ENCODE measurements at places on chromosomes 3 and 15.

DNA sequence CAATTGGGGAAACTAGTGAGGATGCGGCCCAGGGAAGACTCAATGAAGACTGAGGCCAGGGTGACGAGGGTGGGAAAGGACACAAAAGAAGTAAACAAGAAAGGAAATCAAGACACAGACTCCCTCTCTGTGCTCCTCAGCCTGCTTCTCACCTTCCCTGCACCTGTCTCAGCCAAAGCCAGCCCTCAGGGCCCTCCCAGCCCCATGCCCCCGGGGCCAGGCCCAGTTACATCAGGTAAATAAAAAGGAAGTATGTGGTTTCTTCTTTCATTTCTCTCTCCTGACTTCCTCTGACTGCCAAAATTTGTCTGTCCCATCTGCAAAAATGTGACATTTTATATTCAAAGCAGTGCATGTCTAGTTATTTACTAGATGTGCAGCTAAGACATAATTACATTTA is 328.0 kb downstream of the UACA start:
- DNase-seq: no peak

- DNase-seq: no peak
Observed at GRCh38 chr3:191982481-191982880, 521.5 kb downstream of the PYDC2 start.

DNA sequence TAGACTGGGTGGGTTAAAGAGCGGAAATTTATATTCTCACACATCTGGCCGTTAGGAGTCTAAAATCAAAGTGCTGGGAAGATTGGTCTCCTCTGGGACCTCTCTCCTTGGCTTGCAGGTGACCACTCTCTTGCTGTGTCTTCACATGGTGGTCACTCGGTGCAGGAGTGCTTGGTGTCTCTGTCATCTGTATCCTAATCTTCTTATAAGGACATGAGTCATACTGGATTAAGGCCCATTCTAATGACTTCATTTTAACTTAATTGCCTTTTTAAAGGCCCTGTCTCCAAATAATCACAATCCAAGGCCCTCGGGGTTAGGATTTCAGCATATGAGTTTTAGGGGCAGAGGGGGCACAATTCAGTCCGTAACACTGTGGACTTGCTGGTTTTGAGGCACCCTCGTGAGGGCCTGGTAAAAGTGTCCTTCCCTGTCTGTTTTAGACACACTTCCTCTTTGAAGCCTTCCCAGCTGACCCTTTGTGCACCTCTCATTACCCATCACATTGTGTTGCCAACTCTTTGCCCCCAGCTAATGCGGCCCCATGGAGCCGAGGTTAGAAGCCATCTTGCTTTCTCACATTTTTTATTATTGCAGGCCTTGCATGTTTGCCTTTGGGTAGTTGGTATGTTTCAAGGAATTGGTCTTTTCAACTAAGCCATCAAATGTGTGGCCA is 3.2 kb downstream of the XYLB start:
- no peak for DNase-seq

DNA sequence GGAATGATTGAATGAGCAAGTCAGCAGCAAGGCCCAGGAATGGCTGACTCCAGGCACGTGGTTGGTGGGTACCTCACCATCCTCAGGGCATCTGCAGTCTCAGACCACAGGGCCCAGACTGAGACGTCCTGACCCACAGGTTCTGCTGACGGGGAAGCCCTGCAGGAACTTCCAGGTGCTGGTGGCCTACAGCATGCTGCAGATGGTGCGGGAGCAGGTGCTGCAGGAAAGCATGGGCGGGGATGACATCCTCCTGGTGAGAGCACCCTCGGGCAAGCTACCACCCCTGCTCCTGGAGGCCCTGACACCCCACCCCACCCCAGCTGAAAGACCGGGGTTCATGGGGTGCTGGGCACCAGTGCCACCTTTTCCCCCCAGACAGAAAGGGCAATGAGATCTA is 14.1 kb downstream of the TBC1D21 start:
- no peak for DNase-seq

GRCh38 chr3:175606650-175607318 is 747.6 kb downstream of the NAALADL2 start:
- DNase-seq: no peak

- DNase-seq: no peak
Observed at GRCh38 chr3:60703956-60704736, 547.1 kb downstream of the FHIT start.

GRCh38 chr3:2540115-2540514 is 441.4 kb downstream of the CNTN4 start:
- DNase-seq: no peak

- no peak for DNase-seq
Observed at GRCh38 chr3:132726341-132726823, 4.2 kb upstream of the NPHP3 start.

DNA sequence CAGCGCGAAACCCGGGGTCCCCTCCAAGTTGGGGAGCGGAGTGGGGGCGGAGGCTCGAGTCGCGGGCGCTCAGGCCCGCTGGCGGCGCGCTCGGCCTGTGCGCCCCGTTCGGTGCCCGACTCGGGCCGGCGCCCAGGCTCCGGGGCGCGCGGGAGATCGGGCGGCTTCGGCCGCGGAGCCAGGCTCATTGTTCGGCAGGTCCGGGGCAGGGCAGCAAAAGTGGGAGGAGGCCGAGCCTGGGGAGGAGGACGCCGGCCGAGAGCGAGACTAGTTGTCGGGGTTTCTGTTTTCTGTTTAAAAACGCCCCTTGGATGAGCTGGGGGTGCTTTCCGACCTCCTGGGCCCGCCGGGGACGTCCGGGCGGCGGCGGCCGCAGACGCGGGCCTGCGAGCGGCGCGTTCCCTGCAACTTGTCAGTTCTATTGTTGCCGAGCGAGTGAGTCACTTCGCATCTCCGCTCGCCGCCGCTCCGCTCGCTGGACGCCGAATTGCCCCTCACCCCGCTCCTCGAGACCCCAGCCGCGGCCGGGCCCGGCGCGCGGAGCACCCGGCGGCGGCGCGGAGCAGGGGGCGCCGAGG is 676 bp downstream of the TCF12 start:
- peak; percentile 14 for DNase-seq

- no peak for DNase-seq
Observed at GRCh38 chr3:144317961-144318360, 346.3 kb downstream of the DIPK2A start.

DNA sequence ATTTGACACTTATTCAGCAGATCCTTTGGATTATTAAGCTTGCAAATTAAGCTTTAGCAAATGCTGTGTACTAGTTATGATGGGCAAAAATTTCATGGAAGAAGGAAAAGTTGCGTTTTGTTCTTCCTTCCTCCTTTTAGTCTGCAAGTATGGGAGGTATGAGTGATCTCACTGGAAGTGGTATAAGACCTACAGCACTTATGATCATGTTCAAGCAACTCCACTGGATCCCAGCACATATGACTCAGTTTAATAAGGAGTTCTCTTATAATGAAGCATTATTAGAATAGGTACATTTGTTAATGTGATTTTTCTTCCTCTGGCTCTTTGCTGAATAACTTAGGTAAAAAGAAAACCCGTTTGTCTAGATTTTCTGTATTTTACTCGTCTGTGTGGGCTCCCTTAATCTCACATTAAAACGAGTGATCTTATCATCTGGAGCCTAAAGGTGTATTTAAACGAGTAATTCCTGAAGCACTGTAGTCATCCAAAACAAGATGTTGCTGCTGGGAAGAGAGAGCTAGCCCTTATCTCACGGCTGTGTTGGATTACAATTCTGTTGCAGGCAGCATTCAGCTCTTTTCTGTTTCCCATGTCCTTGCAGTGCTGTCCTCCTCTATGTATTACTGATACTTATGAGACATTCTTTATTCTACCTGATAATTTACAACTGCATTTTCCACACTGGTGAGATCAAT is 264.9 kb downstream of the GBE1 start:
- no peak for DNase-seq

DNA sequence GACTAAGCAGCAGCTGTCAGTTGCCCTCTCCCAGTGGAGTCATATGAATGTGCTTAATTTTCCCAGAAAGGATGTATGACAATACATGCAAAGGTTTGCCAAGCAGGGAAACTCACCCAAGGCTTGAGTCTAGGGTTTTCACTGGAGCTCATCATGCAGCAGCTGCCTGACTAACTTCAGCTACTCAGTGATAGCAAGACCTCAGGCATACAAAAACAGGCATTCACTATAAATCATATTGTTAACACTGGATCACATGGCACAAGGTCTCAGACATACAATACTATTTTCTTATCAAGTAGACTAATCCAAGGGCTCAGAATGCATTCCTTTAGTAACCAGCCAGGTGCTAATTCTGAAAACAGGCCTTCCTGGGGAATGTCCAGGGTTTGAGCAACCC is 85.0 kb upstream of the STAC start:
- DNase-seq: no peak

GRCh38 chr15:59401824-59402569 is 29.3 kb upstream of the MYO1E start:
- DNase-seq: no peak

DNA sequence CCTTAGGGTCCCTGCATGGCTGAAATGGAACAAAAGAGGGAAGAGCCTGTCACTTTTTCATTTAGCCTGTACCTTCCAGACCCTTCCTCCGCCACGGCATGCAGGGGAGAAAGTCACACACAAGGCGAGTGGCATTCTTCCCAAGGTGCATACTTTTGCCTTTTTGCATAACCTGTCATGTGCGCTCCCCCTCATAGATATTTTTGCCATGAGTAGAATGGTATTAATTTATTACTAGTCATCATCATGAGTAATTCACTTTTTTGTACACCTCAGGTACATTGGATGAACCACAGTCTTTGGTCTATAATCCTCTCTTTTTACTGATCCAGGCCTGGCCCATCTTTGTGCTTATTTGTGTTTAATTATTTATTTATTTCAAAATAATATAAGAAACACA is 8.9 kb upstream of the BUB1B start:
- DNase-seq: no peak

GRCh38 chr3:39361252-39361927 is 21.8 kb upstream of the SLC25A38 start:
- peak; percentile 41 for DNase-seq

GRCh38 chr3:69869643-69870042 is 129.9 kb upstream of the SAMMSON start:
- DNase-seq: no peak

- no peak for DNase-seq
Observed at GRCh38 chr3:25381083-25381482, 47.0 kb upstream of the RARB start.

GRCh38 chr3:71398157-71398836 is 185.2 kb downstream of the FOXP1 start:
- DNase-seq: no peak

DNA sequence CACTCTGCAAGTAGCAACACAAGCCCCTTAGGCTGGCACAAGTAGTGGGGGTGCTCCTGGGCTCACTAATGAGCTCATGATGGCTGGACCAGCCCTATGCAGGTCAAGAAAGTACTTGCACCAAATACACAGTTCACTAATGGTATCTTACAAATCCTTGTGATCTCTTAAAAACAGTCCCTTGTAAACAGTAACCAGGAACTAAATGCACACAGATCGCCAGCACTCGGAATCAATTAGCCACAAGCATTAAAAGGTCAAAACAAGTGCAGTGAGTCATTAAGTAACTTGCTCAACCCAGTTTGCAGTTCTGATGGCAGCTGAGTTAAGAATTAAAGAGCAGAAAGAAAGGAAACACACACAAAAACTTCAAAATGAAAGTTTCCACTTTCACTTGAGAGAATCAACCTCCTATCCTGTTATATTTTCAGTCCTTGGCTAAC is 43.2 kb downstream of the ARHGEF3 start:
- DNase-seq: peak; percentile 15

GRCh38 chr3:149466192-149466591 is 8.3 kb upstream of the TM4SF4 start:
- DNase-seq: no peak

DNA sequence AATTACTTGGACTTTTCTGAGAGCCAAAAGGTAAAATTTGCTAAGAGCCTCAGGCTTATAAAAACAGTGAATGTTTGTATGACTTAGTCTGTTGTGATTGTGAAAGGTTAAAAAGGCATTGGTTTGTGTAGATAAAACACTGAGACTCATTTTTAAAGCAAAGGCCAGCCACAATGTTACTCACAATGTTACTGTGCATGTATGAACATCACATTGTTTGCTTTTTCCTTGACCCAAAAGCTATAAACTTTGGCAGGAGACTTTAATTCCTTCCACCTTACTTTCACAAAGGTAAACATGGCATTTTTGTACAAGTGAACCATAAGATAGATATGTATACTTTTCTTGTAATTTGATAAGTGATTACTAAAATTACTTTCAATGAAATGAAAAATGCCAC is 70.5 kb downstream of the NPAP1 start:
- DNase-seq: no peak

Measured in GDM1 (cell line).